ENCODE measurements at places on chromosomes 3 and 15.
A peak's percentile ranks its signal among the peaks of the same experiment; 100 is the strongest.

DNA sequence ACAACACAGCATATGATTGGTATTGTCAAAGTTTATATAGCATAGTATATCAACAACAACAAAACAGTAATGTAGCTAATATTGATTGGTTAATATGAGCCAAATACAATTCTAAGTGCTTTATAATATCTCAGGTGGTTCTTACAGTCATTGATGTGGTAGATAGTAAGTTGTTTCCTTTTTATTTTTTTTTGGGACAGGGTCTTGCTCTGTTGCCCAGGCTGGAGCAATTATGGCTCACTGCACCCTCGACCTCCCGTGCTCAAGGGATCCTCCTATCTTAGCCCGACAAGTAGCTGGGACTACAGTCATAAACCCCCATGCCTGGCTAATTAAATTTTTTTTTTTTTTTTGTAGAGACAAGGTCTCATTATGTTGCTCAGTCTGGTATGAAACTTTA lies 2.7 kb downstream of the RNF13 start:
- no peak for DNase-seq

GRCh38 chr15:45338417-45338816 lies 39.9 kb downstream of the GATM start:
- DNase-seq: no peak

DNA sequence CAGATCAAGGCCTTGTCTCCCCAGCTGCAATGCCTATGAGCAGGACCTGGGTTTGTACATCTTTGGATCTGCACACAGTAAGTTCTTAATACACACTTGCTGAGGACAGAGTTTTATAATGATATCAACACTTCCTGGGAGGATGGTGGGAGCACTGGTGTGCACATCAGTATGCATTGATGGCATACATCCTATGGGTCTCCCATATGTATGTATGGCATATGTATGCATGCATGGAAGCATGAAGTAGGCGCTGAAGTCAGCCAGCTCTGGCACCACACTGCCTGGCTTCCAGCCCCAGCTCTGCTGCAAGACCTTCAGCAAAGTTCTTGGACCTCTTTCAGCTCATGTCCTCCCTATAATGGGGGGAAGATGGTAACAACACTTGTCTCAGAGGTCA lies 68.2 kb downstream of the MYLK start:
- DNase-seq: no peak

- DNase-seq: no peak
These were observed 9.7 kb upstream of the CMTM7 start for GRCh38 chr3:32381922-32382321.

- no peak for DNase-seq
These were observed 2.7 kb downstream of the GAP43 start for GRCh38 chr3:115626006-115626409.

DNA sequence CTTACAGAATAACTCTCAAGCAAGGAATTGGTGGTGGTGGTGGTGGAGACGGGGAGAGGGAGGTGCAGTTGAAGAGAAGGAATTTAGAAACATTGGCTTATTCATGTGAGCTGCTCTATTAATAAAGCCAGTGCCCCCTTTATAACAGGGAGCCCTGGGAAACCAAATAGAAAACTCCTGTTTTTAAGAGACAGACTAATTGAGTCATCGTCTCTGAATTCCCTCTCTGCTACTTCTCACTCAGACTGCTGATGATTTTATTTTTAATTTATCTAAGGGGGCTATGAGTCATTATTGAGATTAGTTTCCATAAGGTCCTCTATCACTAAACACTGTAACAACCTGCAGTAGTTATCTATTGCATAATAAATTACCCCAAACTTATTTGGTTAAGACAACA lies 145.9 kb upstream of the GALNT15 start:
- no peak for DNase-seq

DNA sequence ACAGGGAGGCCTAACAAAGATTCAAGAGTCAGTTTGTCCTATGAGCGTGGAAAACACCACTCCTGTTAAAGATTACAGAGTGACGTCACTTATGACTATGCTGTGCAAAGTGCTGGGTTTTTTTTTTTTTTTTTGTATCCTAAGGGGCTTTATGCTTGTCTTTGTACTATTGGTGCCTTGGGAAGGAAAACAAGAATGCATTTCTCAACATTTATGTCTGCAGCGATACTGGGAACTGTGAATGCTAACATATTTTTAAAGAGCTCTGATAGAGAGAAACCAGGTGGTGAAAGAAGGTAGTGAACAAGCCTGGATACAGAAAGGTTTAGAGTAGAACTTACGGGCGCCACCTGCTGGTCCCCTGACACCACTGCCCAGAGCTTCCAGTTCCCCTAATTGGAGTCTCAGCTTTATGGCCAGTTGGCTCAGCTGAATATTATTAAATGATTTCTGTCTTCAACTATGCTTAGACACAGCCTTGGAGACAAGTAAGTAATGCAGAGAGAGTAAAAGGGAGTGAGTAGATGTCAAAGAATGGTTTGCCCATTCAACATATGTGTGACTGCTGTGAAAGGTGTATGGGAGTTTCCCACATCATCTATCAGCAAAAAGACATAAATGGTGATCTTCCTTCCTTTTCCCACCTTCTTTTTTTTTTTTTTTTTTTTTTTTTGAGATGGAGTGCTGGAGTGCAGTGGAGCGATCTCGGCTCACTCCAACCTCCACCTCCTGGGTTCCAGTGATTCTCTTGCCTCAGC lies 807.9 kb upstream of the CFAP20DC start:
- peak; percentile 67 for DNase-seq

DNA sequence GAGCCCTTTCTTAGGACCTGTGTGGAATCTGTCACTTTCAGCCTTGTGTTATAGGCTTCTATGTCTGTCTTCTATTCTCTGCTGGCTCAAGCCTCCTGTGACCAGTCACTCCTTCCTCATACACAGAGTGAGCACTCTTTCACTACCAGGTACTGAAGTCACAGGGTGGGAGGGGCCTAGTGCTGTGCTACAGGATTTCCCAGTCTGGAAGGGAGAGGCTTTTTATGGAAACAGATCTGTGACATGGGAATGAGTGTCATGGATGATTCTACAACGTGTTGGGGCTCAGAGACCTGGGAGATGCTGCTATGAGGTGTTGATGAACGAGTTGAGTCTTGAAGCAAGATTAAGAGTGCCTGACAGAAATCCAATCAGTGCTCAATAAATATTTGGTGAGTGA lies 100.5 kb downstream of the PDCD6IP start:
- DNase-seq: no peak

DNA sequence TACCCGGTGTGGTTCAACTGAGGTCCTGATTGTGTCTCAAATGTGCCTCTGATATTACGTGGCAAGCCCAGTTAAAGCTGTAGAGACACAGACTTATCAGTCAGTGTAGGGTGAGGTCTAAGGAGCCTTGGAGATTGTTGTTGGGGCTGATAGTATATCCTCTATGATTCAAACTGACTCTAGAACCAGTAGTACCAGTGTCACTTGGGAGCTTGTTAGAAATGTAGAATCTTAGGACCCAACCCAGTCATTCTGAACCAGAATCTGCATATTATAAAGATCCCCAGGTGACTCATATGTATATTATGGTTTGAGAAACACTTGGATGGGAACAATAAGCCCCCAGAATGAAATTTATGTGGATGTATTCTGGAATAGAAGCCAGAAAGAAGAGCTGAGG lies 83.5 kb downstream of the PIK3R4 start:
- no peak for DNase-seq

DNA sequence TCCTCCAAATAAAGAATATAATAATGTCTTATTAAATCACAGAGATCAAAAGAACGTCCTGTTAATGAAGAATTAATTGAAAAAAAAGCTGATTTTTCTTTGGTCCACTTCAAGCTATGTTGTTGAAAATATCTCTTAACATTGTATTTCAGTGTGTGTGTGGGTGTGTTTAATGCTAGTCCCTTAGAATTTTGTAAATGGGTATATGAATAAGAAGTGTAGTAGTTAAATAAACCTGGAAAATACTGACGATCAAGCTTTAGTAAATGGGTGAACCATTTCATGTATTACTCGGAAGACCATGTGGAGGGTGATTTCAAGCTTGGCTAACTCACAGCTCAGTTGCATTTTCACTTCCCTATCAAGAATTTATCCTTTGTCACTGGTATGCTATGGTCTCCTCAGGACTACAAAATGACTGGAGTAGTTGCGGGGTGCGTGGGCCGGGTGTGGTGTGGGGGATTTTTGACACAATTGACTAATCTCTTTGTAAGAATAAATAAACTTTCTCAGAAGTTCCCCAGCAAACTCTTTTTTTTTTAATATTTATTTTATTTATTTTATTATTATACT lies 586.4 kb downstream of the GRM7 start:
- DNase-seq: no peak

- no peak for DNase-seq
These were observed 131.4 kb downstream of the EPHA3 start for GRCh38 chr3:89238846-89239245.

DNA sequence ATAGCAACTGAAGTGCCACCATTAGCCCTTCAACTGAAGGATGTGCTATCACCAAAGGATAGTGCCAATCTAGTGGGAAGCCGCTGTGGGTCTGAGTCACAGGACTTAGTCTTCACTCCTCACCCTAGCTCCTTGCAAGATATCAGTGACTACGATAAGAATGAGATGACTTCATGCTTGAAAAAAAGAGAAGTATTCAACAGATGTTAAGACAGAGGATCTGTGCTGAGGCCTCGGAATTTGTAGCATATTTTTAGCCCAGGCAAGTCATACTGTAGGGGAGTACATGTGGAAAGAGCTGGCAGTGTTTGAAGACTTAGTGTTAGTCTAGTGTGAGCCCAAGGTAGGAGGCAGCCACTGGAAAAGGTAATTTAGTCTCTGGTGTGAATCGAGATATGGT lies 270.7 kb upstream of the LRTM1 start:
- DNase-seq: no peak

DNA sequence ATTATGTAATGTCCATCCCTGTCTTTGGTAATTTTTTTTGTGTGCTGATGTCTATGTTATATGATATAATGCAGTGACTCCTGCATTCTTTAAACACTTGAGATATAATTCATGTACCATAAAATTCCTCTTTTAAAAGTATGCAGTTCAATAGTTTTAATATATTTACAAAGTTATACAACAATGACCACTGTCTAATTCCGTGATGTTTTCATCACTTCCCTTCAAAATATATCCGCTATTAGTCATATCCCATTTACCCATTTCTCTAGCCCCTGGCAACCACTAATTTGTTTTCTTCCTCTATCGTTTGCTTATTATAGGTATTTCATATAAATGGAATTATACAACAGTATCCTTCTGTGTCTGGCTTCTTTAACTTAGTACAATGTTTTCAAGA lies 64.9 kb upstream of the SUCLG2 start:
- no peak for DNase-seq

GRCh38 chr3:140394488-140395133 lies 283.3 kb upstream of the TRIM42 start:
- DNase-seq: no peak

DNA sequence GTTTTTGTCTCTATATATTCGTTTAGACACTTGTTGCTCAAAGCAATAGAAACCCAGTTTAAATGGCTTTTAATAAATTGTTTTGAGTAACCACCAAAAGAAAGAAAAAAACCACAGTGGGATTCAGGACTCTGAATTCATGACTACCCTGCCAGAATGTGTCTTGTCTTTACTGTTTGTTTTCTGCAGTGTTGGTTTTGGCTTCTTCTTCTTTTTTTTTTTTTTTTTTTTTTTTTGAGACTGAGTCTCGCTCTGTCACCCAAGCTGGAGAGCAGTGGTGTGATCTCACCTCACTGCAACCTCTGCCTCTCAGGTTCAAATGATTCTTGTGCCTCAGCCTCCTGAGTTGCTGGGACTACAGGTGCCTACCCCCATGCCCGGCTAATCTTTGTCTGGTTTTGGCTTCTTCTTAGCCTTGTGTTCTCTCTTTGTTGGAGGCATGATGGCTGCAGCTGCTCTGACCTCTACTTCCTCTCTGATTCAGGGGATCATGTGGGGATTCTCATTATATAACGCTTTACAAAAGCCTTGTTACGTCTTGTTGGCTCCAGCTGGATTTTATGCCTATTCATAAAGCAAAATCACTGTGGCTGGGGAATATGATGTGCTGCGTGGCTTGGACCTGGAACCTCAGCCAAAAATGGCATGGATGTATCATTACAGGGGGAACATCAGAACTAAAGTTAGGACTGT lies 54.0 kb downstream of the PLS1 start:
- DNase-seq: no peak

GRCh38 chr15:31149987-31150386 lies 48.5 kb upstream of the TRPM1 start:
- no peak for DNase-seq

DNA sequence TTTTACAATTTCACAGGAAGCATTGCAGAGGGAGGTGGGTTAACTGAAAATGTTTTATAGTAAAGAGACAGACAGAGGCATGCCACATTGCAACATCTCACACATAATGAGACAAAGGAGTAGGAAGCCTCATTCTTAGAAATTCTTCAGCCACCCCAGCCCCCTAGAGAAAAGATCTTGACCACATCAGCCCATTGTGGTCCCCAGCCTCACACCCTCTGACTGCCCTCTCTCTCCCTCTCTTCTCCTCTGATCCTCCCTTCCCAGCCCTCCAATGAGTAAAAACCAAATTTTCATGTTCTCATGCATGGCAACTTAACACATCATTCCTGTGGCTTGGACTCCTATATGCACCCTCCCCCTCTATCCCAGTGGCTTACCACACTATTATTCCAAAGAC lies 174.1 kb downstream of the UACA start:
- no peak for DNase-seq

DNA sequence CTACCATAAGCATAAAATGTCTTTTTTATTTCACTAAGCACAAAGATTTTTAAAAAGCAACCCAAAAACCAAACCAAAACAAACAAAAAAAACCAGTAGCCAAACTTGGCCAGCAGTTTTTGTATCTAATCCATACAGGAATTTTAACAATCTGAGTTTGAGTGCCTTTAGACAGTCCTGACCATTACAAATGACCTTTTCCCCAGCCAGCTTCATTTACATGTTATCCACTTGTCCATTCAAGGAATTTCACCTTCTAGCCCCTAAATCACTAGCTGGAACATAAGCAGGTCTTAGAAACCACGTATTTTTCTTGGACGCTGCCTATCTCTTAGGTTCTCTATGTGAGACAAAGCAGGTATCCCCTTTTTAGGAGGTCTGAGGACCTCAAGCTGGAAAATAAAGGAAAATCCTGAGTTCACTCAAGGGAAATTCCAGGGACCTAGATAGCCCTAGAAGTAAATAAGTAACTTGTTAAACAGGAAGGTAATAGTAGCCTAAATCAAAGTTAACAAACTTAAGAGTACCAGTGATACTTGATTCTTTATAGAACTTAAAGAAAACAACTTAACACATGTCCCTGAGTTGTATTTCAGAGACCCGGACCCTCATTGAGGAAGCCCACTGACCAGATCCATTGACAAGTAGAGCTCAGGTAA lies 34.2 kb downstream of the CIP2A start:
- DNase-seq: no peak

All from hippocampal formation (tissue), 2 donors.